ENCODE measurements at places on chromosomes 13 and 19. TPM values are rescaled to one million over a fixed set of nuclear protein-coding genes. Genes with fewer than 3 reads are reported as not detected.

LILRB3 gene
- 0.43 TPM for total RNA-seq

CEACAM3 gene
- not detected for total RNA-seq

NEK5 gene
- total RNA-seq: 0.09 TPM

GPC5 gene
- 0.09 TPM for total RNA-seq

FAM216B gene
- not detected for total RNA-seq

TRAPPC5 gene
- total RNA-seq: 111 TPM

CEACAM8 gene
- total RNA-seq: not detected

C19orf18 gene
- total RNA-seq: not detected

SYNE4 gene
- 0.14 TPM for total RNA-seq

CYP2F1 gene
- not detected for total RNA-seq

ZBTB32 gene
- not detected for total RNA-seq

SIGLEC5 gene
- not detected for total RNA-seq

ZNF729 gene
- total RNA-seq: not detected
